Ureter (tissue), 1 donor: ENCODE measurements at places on chromosomes 6 and 20. TPM values are rescaled to one million over a fixed set of nuclear protein-coding genes. Genes with fewer than 3 reads are reported as not detected.

PROKR2 gene
- not detected for total RNA-seq

TUBB2A gene
- total RNA-seq: 21.5 TPM

- DNase-seq: no peak
Measured at GRCh38 chr6:20882014-20882413, 347.8 kb downstream of the CDKAL1 start.

ADGRF5 gene
- 25.9 TPM for total RNA-seq
